ENCODE measurements at places on chromosomes 6 and 20.
A peak's percentile ranks its signal among the peaks of the same experiment; 100 is the strongest.

DNA sequence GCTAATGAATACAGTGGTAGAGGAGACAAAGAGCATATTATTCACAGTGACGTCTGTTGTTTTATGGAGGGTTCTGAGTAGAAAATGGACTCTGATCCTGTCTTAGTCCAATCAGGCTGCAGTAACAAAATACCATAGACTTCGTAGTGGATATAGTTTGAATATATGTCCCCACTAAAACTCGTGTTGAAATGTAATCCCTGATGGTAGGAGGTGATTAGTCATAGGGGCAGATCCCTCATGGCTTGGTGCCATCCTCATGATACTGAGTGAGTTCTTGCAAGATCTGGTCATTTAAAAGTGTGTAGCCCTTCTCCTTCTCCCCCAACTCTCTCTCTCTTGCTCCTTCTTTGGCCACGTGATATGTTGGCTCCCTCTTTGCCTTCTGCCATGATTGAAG, 82.5 kb downstream of the CD83 start:
- no peak for DNase-seq

GRCh38 chr6:153047386-153047785, 44.9 kb upstream of the MTRF1L start:
- DNase-seq, result no peak

GRCh38 chr20:62571669-62572344, 70.5 kb upstream of the SLCO4A1 start:
- DNase-seq, result peak; percentile 59

DNA sequence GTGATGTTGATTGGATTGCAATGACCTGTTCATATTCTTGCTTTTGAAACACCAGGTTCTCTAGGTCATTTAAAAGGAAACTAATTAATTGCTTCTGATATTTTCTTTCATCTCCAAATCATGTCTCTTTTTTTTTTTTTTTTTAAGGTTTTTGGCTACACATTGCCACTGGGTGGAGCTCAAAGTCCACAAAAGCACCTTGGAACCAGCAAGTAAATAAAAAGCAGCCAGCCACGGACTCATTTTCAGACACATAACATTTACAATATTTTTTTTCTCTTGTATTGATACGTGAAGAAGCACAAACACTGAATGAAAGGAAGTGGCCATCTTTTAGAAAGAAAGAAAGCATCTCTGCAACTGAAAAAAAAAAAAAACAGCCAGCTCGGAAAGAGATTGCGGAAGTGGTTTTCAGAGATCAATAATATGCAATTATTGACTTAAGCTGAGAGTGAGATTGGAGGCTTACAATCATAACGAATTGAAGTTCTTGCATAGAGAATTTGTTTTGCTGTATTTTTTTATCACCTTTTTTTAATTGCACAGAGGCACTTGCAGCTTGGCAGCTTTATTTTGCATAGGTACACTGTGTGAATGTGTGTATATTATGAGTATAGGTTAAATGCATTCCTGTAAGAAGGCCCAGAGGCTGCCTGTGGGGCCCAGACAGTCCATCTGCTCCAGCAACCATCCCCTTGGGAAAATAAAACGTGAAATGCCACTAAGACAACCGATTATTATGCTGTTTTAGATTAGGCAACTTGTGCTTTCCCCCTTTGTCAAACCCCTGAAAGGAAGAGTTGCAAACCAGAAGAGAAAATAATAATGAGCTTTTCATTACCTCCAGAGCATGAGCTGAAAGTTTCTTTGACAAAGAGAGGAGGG, 28.2 kb downstream of the CGA start:
- DNase-seq, result peak; percentile 80

DNA sequence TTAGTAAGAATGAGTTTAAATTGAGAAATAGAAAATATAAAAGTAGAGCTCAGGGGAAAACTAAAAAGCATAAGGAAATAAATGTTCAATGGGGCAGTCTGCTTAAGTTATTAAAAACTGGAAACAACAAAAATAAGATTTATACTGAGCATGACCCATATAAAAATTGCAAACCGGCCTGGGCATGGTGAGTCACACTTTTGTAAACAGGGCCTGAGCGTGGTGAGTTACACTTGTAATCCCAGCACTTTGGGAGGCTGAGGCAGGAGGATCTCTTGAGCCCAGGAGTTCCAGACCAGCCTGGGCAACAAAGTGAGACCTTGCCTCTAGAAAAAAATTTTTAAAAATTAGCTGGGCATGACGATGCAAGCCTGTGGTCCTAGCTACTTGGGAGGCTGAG, 74.6 kb downstream of the TMEM244 start:
- DNase-seq, result no peak

DNA sequence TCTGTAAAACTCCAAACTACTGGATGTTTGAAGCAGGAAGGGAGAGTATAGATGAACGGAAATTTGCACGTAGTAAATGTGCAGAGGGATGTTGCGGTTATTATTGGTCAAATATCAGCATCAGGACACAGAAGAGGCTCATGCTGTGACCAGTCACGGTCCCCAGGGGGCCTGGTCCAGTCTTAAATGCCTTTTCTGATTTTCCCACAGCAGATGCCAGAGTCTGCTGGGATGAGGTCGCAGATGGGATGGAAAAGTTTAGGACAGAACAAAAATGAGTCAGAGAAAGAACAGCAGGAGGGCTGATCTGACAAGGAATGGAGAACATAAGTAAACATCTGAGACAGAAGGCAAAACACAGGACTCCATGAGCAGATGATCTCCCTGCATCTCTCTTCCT, 11.7 kb upstream of the SIRPG start:
- no peak for DNase-seq

- DNase-seq, result peak; percentile 74
Observed at GRCh38 chr6:132400883-132401617, at the start of gene MOXD1. TSS of gene MOXD1 (minus strand) at chr6:132401475. CDS start at chr6:132401426, 49 bp downstream.

- peak; percentile 12 for DNase-seq
Observed at GRCh38 chr6:126227833-126228702, 111.8 kb upstream of the CENPW start.

GRCh38 chr20:34473262-34473883, 42.8 kb upstream of the DYNLRB1 start:
- DNase-seq, result peak; percentile 45

GRCh38 chr20:50017160-50017559, 34.4 kb downstream of the SNAI1 start:
- DNase-seq, result no peak

DNA sequence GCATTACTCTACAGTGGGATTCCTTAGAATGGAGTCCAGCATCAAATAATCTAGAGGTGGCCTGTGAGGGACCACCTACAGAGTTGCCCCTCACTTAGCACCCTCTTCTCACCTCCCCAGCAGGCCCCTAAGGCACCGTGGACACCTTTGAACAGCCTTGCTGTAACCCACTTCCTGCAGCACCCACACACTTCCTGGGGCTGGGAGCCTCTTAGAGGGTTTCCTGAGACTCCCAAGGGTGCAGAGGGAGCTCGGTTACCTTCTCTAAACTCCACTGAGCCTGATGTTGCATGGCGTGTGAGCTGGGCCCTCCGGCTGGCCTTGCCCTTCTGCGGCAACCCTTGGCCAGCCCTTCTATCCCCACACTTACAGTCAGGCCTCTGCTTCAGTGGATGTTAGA, 7.3 kb upstream of the SIRPG start:
- DNase-seq, result no peak

- no peak for DNase-seq
Observed at GRCh38 chr6:26389349-26389894, 6.5 kb downstream of the BTN2A2 start.

- DNase-seq, result peak; percentile 50
Observed at GRCh38 chr6:49550492-49551077, at the start of gene C6orf141. TSS of gene C6orf141 (plus strand) at chr6:49550668. CDS start at chr6:49550793, 125 bp downstream.

DNA sequence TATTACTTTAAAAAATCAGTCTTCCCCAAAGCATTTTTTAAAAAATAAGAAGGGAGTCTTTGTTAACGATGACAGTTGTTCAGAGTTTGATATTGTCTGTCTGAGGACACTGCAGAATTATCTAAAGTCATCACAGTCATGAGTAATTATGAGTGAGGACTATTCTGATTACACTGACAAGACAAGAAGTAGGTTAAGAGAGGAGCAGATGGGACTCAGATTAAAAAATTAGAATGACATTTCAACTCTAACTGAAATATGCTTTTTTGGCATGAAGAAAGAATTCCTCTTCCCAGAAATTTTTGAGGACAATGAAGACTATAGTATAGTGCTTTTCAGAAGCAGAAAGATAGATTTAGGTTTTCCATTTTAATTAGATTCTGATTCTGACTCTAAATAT, 456.5 kb downstream of the EPHA7 start:
- DNase-seq, result no peak

GRCh38 chr6:75758061-75758460, 9.0 kb downstream of the MYO6 start:
- no peak for DNase-seq

DNA sequence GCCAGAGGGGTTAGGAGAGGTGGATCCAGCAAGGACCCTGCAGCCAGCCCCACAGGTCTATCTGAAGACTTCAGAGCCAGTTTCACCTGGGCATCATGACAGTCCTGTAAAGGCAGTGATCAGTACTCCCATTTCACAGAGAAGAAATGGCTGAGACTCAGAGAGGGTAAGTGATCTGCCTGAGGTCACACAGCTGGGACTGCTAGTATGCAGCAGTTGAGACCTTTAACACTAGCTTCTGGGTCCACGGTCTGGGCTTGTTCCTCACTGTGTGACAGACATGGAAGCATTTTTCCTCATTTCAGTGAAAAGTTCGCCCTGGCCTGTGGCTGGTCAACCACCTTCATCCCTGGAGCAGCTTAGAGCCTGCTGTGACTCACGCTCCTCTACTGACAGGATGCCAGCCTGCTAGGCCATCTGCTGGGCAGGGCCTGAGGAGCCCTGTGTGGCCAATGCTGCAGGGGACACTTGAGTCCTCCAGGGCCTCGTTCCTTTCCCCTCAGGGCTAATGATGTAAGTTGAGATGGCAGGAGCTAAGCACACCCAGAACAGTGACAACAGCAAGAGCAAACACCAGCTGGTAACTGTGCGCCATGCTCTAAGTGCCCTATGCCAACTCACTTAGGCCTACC, 192.0 kb downstream of the LRFN2 start:
- DNase-seq, result no peak

GRCh38 chr20:49320460-49320859, 42.6 kb upstream of the ZNFX1 start:
- peak; percentile 44 for DNase-seq

DNA sequence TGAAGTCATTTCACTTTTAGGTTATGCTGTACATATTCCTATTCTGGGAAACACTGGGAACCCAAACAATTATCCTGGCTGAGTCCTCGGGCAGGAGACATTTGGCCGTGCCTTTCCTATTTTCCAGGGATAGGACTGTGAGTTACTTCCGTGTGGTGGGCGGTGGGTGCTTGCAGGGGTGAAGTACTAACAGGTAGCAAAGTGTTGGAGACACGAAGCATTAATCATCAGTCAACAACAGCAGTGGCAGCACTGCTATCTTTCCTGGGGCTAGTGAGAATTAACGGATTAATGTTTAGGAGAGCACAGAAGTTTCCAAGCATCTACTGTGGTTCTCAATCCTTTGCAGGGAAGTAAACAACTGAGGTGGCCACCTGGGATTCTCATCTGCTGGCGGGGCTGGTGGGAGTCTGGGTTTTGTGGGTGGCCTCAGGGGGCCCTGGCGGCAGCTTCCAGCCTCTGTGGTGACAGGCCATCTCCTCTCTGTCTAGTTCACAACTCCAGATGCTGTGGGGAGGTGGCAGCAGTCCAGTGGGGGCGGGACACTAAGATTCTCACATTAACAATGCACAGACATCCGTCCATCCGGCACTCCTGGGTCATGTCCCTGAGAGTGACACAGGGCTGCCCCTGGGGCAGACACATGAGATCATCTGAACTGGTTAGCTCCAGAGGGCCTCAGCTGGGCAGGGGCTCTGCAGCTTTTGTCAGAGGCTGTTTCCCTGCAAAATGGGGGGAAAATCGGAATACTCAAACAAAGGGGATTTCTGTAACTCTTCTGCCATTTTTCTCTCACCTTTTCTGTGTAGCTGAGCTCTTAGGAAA, 90.9 kb downstream of the GJA10 start:
- peak; percentile 92 for DNase-seq

DNA sequence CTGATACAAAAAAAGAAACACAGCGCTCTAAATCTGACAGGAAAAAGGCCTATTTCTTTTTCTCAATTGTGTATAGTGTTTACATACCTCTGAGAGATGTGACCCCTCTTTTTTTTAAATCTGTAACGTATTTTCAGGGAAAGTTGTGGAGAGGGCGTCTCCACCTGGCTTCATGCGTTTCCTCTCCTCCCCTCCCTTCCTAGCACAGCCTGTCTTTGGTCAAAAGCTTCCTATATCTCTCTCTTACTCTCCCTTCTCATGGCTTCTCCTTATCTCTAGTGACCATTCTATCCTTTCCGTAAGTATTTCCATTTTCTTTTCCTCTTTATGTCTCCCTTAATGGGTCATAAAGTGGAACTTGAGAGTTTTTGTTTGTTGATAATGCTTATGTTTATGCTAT, 458.9 kb downstream of the HACE1 start:
- no peak for DNase-seq

- DNase-seq, result no peak
Observed at GRCh38 chr6:71248878-71249544, 39.6 kb upstream of the OGFRL1 start.

DNA sequence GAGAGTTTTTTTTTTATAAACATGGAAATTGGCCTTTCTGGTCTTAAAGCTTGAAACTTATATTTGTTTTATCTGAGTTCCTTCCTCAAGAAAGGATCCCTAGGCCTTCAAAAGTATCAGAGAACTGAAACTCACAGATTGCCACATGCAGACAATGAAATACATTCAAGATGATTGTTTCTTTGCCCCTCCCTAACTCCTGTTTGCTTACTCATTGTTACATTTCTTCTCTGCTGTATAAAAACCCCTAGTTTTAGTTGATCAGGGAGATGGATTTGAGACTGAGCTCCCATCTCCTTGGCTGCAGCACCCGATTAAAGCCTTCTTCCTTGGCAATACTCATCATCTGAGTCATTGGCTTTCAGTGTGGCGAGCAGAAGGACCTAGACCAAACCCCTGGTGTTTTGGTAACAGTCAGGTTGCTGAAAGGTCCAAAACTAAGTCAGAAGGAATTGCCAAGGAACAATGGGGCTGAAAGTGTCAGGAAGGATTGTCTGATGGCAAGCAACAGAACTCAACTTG, 132.3 kb upstream of the SULF2 start:
- no peak for DNase-seq

- peak; percentile 68 for DNase-seq
Observed at GRCh38 chr6:12605888-12606345, 110.7 kb upstream of the PHACTR1 start.

- DNase-seq, result no peak
Observed at GRCh38 chr6:35552285-35552917, 39.7 kb upstream of the TULP1 start.

Measured in tongue (tissue), 3 donors.